Esophagus squamous epithelium (tissue), 5 donors: ENCODE measurements at places on chromosomes 5 and 9. TPM values are rescaled to one million over a fixed set of nuclear protein-coding genes. Genes with fewer than 3 reads are reported as not detected.

Gene ASPN
- total RNA-seq, result 0.88 TPM

Gene CCL19
- total RNA-seq, result 1.2 TPM

Gene KIF24
- total RNA-seq, result 2.9 TPM

Gene NR4A3
- 0.35 TPM for total RNA-seq

Gene PCDHGA4
- total RNA-seq, result 0.12 TPM

Gene GOLM1
- 2.0 TPM for total RNA-seq

Gene PCDHGA2
- total RNA-seq, result 0.15 TPM

Gene KIF4B
- not detected for total RNA-seq

Gene ZFP2
- total RNA-seq, result 0.95 TPM

DNA sequence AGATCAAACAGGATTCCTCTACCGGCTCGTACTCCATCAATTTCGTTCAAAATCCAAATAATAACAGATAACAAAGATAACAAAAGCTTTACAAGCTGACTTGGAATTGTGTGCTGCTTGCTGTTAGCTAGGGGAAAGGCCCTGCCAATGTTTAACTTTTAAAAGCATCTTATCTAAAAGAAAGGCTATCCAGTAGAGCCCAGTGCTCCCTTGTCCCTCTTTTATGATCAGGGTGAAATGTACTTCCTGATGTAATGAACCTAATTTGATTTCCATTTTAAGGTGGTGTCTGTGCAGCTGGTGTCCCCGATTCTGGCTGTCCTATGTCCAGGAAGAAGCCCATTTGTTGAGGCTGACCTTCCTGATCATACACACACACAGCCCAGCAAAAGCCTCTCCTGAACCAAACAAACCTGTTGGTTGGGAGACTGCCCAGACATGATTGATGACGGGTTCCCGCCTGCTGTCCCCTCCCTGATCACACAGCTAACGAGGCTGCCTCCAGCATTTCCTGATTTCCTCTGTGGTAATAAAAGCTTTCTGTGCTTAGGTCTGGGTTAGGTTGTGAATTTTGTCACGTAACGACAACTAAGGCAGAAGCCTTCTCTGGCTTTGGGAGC, 54.1 kb downstream of the PWWP2A start:
- DNase-seq, result no peak

- DNase-seq, result no peak
Observed at GRCh38 chr5:76000582-76000981, 82.6 kb upstream of the SV2C start.

DNA sequence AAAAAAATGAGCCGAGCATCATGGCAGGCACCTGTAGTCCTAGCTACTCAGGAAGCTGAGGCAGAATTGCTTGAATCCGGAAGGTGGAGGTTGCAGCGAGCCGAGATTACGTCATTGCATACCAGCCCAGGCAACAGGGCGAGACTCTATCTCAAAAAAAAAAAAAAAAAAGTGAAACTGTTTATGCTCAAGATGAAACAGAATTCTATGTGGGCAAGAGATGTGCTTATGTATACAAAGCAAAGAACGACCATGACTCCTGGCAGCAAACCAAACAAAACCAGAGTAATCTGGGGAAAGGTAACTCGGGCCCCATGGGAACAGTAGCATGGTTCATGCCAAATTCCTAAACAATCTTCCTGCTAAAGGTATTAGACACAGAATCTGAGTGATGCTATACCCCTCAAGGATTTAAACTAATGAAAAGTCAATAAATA, 32.6 kb upstream of the PLAC8L1 start:
- DNase-seq, result no peak

- DNase-seq, result no peak
Observed at GRCh38 chr5:158698023-158698639, 401.6 kb downstream of the EBF1 start.

GRCh38 chr5:6790346-6790865, 77.2 kb downstream of the TENT4A start:
- no peak for DNase-seq

- DNase-seq, result no peak
Observed at GRCh38 chr9:121350993-121351561, 19.0 kb downstream of the STOM start.

- no peak for DNase-seq
Observed at GRCh38 chr5:133932441-133933168, 35.8 kb downstream of the C5orf15 start.

GRCh38 chr9:4116723-4117460, 183.0 kb downstream of the GLIS3 start:
- no peak for DNase-seq

GRCh38 chr5:139246394-139246793, 47.1 kb upstream of the MATR3 start:
- DNase-seq, result no peak

DNA sequence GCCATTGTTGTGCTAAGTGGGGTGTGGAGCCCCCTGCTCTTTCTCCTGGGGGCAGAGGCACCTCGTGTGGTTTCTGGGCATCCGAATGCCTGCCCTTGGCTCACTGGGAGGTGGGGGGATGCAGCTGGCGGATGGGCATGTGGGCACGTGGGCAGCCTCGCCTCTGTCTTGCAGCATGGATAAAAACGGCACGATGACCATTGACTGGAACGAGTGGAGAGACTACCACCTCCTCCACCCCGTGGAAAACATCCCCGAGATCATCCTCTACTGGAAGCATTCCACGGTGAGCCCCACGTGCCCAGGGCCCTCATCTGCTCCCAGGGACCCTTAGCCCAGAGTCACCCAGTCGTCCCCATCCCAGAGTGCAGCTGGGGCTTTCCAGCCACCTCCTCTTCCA, 25.3 kb downstream of the PTGES2 start:
- DNase-seq, result no peak

GRCh38 chr9:99633265-99633664, 188.4 kb upstream of the NR4A3 start:
- DNase-seq, result no peak
